ENCODE measurements at places on chromosomes 4 and X.

DNA sequence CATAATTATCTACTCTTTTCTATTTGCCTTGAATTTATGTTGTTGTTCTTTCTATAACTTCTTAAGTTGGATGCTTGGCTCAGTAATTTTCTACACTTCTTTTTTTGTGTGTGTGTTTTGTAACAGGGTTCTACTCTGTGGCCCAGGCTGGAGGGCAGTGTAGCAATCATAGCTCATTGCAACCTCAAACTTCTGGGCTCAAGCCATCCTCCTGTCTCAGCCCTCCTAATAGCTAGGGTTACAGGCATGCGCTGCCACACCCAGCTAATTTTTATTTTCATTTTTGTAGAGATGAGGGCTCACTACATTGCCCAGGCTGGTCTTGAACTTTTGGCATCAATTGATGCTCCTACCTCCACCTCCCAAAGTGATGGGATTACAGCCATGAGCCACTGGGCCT is 20.7 kb upstream of the UCHL1 start:
- no peak for DNase-seq

GRCh38 chr4:138898282-138898681 is 117.3 kb upstream of the NOCT start:
- DNase-seq, result no peak

- DNase-seq, result no peak
These were observed 128.3 kb upstream of the EPHA5 start for GRCh38 chr4:65798498-65799127.

DNA sequence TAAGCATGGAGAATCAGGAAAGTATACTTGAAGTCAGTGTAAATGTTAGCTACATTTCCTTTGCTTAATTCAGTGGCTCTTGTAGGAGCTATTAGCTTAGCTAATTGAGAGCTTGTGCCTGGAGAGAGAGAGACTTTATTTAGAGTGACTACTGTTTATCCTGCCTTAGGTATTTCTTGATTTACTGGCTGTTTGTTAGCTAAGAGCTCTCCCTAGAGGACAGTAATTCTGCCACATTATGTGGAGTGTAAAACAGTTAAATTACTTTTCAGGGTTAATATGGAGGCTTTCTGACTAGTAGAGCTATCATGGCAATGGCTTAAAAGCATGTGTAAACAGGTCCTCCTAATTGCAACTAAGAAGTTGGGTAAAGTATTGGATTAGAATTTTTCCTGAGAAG is 306.5 kb upstream of the TECRL start:
- DNase-seq, result no peak

DNA sequence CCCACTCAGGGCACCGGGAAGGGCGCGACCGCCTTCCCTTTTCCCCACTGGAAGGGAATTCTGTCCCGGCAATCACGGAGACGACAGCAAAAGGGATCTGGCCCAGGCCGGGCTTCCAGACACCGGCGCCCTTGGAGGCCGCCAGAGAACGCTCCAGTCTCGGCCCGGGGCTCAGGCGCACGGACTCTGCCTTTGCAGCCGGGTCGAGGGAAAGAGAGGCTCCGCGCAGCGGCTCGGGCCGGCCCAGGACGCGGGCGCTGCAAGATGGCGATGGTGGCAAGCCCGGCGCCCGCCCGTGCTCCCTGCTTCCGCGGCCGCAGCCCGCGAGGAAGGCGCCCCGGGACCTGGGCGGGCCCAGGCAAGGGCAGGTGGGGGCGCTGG is 1.1 kb downstream of the CTBP1 start:
- DNase-seq, result no peak

- no peak for DNase-seq
These were observed 268.5 kb downstream of the CHIC1 start for GRCh38 chrX:73831500-73831899.
